NCI-H187 (cell line): ENCODE measurements at places on chromosomes 1 and 21.
A peak's percentile ranks its signal among the peaks of the same experiment; 100 is the strongest.

GRCh38 chr1:25858494-25858893 is 763 bp downstream of the AUNIP start:
- DNase-seq, result no peak

GRCh38 chr1:230940848-230941247 is 37.8 kb downstream of the TTC13 start:
- DNase-seq, result no peak

DNA sequence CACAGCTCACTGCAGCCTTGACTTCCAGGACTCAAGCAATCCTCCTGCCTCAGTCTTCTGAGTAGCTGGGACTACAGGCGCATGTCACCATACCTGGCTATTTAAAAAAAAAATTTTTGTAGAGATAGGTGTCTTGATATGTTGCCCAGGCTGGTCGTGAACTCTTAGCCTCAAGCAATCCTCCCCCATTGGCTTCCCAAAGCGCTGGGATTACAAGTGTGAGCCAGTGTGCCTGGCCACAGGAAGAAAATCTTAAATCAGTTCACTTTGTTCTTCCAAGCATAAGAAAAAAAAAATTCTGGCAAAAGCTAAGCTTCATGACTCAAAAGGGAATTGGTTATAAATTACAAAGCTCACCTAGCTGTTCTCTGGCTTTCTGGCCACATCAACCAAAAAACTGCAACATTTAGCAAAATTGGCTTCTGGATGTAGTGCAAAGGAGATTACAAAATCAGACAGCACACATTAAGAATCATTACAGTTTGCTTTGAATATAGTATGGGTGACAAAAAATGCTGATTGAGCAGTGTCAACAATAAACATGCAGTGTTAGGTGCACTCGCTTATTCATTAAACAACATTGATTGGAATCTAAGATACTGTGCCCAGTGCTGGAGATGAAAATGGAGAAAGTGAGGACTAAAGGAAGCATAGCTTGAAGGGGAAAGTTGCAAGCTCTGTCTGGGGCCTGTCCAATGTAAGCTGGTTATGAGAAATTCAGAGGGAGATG is 76.7 kb downstream of the KCTD3 start:
- DNase-seq, result no peak

DNA sequence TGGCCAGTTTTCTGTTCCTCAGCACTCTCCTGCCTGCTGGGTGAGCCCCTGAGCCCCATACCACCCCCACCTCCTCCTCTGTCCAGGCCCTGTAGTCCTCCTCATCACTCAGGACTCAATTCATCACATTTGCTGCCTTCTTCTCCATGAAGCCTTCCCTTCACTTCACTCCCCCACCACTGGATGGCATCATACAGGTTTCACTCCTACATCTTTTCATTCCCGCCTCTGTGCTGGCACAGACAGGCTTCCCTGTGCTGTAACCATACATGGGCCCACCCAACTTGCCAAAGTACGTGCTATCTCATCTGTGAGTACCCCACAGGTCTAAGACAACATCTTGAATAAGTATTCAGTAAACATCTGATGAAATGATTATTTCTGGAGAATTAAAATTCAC is 56.9 kb downstream of the SLC45A1 start:
- DNase-seq, result no peak

GRCh38 chr1:219788091-219788490 is 140.3 kb downstream of the SLC30A10 start:
- no peak for DNase-seq

GRCh38 chr1:154999571-155000410 is 2.8 kb upstream of the ZBTB7B start:
- DNase-seq, result peak; percentile 28

DNA sequence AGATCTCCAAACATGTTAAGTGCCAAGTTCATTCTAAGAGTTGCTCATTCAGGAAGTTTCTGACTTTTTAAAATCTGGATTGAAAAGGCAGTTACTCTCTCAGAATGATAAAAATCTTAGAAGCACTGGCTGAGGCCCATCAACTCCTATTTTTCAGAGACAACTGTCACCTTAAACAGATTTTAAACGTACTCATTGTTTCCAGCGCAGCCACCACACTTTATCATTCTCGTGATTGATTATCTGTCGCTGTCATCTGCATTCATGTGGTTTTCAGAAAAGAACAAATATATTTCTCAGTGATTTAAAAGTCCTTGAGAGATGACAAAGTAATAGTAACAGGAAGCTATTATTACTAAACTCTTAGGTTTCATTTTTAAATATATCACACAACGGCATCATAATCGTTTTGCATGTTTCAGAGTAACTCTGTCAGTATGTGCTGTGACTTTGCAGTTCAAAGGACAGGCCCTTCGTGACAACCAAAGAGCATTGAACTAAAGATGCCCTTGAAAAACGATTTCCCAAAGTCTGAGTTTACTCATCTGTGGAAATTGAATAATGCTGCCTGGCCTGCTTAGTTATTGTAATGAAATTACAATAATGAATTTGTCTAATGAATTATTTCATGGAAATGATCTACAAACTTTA is 14.9 kb upstream of the KCNK1 start:
- DNase-seq, result no peak
